ENCODE measurements at places on chromosomes 3 and 15.
A peak's percentile ranks its signal among the peaks of the same experiment; 100 is the strongest.

DNA sequence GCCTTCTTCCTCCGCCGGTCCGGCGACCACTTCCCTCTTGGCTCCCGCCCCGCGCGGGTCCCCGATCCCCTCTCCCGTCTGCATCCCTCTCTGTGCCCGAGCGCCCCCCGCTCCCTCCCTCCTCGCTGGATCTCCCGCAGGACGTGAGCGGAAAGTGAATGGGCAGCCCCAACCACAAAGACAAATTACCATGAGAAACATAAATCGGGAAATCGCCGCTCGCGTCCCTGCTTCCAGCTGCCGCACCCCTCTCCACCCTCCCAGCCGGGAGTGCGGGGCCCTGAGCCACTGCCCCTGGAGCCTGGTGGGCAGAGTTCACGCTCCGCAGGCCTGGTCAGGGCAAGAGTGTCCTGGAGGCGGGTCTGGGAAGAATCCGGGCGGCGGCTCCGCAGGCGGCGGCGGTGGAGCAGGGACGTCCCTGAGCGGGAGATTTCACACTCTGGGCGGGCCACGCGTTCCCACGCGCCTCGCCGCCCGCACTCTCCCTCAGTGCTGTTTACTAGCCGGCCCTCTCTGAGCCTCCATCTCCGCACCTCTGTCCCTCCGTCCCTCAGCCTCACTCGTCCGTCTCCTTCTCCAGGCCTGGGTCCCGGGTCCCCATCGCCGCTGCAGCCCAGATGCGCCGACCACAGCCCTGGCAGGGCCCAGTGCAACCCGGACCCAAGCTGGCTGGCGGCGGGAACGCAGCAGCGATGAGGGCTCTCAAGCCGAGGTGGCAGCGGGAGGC, 835 bp downstream of the SEMA5B start:
- no peak for DNase-seq

DNA sequence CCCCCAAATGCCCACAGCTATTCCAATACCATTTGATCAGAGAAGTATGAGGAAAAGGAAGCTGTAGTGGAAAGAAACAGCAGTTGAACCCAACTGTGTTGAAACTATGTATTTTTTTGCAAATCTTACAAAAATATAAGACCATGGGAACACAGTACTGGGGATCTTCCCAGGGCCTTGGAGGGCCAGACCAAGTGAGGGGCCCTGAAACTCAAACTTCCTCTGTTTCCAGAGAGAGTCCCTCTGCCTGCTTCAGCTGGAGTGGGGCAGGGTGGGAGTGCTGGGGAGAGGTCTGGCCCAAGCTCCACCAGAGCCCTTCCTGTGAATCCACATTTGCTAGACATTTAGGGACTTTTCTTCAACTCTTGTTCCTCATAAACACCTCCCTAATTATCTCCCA, 263.9 kb downstream of the CHST2 start:
- DNase-seq: no peak

- no peak for DNase-seq
Measured at GRCh38 chr3:66401675-66402491, 98.9 kb downstream of the LRIG1 start.

GRCh38 chr3:157064402-157064801, 95.5 kb downstream of the CCNL1 start:
- no peak for DNase-seq

- DNase-seq: no peak
Measured at GRCh38 chr3:25589104-25589782, 75.5 kb downstream of the TOP2B start.

GRCh38 chr3:159950156-159950898, 38.3 kb upstream of the IL12A start:
- no peak for DNase-seq

- no peak for DNase-seq
Measured at GRCh38 chr3:104596054-104596453, 770.7 kb upstream of the ALCAM start.

DNA sequence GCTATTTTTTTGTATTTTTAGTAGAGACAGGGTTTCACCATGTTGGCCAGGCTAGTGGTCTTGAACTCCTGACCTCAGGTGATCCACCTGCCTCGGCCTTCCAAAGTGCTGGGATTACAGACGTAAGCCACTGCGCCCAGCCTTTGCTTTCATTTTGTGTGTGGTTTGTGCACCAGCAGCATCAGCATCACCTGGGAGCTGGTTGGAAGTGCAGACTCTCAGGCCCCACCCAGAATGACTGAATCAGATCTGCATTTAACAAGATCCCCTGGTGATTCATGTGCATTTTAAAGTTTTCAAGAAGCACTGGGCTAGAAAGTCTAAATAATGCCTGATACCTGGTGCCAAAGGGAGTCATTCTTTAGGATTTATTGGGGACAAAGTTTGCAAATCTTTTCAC, 73.4 kb upstream of the BNIP2 start:
- DNase-seq: no peak

DNA sequence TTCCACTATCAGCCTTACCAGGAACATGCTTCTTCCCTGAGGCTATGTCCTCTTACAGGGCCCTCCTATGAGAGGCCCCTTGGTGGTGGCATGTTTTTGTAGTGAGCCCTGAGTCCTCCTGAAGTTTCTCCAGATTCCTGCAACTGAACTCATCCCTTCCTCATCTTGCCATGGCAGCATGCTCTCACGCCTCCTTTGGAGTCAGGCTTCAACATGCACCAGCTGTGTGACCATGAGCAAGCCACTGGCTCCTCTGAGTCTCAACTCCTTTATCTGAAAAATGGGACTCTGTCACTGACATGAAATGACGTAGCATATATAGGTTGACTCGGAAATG, 216.3 kb upstream of the TLE3 start:
- DNase-seq: no peak

- DNase-seq: no peak
Measured at GRCh38 chr3:12890610-12891390, 49.4 kb upstream of the RPL32 start.

DNA sequence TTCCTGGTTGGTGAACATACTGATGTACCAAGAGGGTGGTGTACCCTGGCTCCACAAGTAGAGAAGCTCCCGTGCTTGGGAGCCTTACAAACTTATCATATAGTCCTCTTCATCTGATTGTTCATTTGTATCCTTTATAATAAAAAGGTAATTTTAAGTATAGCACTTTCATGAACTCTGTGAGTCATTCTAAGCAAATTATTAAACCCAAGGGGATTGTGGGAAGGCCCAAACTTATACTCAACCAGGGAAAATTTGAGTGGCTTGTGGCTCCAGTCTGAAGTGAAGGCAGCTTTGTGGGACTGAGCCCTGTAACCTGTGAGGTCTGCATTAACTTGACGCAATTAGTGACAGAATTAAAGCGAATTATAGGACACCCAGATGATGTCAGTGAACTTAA, 29.0 kb downstream of the TTBK2 start:
- no peak for DNase-seq

GRCh38 chr3:196175116-196175625, 36.0 kb downstream of the ZDHHC19 start:
- DNase-seq: no peak

GRCh38 chr3:124927574-124928045, 6.9 kb downstream of the MUC13 start:
- no peak for DNase-seq

DNA sequence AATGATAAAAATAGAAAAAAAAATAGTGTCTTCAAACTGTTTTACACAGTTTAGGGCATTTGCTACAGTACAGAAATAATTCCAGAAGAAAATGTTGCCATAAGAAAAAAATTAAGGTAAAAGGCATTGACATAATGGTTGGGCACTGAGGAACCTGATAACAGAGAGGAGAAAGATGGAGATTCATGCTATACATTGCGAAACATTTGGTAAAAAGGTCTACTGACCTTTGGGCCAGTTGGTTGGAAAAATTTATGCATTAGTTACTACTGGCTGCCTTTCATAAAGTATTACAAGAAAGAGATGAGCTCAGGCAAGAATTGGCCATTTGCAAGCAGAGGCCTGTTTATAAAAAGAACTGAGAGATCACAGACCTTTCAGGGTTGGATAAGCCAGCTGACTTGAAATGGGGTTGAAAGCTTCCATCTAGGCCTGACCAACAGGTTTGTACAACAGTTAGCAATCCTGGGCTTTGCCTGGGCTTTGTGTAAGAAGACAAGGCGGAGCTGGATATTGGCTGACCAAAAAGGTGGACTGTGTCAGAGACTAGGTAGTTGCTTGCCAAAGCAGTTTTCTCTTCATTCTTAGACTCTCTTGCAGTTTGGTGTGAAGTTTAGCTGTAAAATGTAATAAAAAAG, 166.6 kb upstream of the MCTP2 start:
- DNase-seq: no peak

DNA sequence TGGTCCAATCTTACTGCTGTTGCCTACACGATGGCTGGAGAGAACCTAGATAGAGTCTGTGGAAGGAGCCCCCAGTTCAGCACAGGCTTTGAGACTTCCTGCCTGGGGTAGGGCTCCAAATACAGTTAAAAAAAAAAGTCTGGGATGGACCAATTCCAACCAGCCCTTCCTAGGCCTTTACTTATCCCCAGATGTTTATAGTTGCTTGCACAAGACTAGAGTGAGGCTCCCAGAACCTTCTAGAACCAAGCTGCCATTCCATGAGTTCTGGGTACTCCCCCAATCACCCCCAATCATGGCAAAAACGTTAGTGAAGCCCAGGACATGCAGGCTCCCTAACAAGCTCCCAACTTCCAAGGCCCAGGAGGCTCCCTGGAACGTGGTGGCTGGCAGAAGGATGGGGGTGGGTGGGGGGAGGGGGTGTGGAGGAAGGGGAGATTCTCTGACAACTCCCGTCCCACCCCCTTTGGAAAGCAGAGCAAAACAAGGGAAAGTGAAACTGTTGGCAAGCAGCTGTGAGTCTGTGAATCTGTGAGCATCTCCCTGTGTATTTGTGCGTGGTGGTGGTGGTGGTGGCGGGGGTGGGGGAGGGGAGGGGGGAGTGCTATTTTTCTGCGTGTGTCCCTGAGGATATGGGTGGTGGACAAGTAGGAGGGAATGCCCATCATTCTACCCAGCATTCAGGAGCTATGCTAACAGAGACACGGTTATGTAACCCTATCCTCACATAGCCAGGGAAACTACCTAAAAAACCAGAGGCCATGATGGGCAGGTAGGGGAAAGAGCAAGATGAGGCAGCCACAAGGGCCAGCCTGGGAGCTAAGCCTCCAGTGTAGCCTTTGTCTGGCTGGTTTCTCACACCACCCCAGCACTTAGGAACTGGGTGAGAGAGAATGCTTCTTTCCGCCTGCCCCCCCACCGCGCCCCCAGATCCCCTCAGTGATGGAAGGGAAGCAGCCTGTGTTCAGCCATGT, 2.0 kb downstream of the MST1R start:
- DNase-seq: no peak

- DNase-seq: no peak
Measured at GRCh38 chr3:47003056-47003410, 23.6 kb downstream of the NBEAL2 start.

DNA sequence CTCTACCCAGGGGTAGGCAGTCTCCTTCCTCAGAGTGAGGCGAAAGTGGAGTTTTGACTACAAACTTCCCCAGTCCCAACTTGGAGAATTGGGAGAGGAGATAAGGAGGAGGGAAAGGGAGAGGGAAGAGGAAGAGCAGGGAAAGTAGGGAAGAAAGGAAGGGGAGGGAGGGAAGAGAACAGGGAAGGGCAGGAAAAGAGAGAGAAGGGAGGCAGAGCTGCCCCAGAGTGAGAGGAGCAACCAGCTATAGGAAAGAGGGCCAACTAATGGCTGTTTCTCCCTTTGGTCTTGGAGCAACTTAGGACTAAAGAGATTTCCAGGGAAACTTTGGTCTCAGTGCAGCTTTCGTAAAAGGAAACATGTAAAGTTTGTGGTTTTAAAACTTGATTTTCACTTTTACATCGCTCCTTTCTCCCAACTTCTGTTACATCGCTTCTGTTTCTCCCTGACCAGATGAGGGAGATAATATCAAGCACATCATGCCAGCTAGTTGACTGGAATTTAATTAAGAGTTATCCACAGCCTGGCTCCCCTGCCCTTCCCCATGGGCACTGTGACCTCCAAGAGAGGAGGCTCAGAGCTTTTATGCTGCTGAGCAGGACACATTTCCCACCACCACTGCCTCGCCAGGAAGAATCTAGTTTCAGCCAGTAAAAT, 1.4 kb downstream of the CA12 start:
- no peak for DNase-seq

DNA sequence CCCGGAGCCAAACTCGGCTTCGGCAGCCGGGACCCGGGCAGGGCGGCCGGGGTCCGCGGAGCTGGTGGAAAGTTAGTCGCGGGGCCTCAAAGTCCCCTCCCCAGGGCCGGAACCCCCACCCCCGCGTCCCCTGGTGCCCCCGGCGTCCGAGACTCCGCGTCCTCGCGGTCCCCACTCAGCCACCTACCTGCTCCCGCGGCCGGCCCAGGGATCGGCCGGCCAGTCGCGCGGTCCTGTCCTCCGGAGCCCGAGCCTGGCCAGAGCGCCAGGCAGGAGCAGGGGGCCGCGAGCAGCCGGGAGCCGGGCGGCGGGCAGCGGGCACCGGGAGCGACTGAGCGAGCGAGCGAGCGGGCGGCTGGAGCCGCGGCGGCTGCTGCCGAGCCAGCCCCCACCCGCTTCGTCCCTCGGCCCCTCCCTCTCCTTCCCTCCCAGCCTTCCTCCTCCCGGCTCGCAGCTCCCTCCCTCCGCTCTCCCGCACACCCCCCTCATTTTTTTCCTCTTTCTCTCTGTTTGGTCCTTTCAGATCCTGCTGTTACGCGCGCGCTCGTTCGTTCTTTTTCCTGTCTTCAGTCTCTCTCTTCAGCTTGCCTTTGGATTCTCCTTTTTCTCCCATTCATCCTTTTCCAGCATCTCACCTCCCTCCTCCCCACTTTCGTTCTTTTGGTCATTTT, at the start of gene MEGF11:
Gene MEGF11, minus strand, starts transcription at position 333 of the 671 bp plus-strand sequence. CDS start 125,347 bp downstream, outside the sequence.
- DNase-seq: no peak

- peak; percentile 82 for DNase-seq
Measured at GRCh38 chr3:114223143-114223542, 14.2 kb downstream of the ZNF80 start.

DNA sequence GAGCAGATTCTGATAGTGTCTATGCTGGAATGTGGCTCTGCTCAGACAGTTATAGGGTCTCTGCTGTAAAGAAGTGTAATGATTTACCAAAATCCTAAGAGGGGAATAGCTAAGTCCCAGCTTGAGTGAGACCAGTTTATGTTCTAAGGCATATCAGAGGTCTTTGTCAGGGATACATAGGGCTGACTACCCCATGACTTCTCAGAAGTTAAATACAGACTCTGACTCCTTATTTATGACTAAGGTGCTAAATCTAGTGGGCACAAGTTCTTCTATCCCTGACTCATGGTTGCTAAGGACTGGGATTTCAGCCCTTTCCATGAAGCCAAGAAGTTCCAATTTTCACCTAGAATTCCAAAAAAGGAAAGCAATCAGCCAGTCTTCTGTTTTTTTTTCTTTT, 192.6 kb upstream of the POU1F1 start:
- DNase-seq: no peak

- DNase-seq: no peak
Measured at GRCh38 chr15:67788986-67789385, 36.3 kb upstream of the SKOR1 start.

- DNase-seq: no peak
Measured at GRCh38 chr3:42210726-42211125, 55.3 kb downstream of the CCK start.

- no peak for DNase-seq
Measured at GRCh38 chr3:189890496-189890895, 230.2 kb downstream of the P3H2 start.

DNA sequence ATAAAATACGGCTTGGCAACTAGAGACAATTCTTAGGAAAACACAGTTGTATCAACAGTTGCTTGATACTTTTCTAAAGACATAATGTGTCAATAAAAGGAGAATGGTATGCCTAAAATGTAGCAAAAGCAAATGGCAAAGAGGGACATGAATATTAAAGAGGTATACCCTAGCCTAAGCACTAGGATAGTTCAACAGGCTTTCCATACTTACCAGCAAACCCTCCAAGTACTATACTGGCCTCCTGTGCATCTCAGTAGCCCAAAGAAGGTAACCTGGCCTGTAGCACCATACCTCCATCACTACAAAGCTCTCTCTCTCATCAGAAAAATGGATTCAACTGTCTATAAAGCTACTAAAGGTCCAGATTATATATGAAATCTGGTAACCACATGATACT, 7.5 kb downstream of the SETD2 start:
- no peak for DNase-seq
